Calu3 (cell line): ENCODE measurements at places on chromosomes 12 and 14. TPM values are rescaled to one million over a fixed set of nuclear protein-coding genes. Genes with fewer than 3 reads are reported as not detected.

- DNase-seq: no peak
Observed at GRCh38 chr12:109178532-109178931, 62.1 kb downstream of the ACACB start.

Gene PTPN21
- 10.0 and 10.6 TPM in 2 replicates for total RNA-seq

Gene EXD2
- total RNA-seq: 13.1 and 14.0 TPM in 2 replicates

DNA sequence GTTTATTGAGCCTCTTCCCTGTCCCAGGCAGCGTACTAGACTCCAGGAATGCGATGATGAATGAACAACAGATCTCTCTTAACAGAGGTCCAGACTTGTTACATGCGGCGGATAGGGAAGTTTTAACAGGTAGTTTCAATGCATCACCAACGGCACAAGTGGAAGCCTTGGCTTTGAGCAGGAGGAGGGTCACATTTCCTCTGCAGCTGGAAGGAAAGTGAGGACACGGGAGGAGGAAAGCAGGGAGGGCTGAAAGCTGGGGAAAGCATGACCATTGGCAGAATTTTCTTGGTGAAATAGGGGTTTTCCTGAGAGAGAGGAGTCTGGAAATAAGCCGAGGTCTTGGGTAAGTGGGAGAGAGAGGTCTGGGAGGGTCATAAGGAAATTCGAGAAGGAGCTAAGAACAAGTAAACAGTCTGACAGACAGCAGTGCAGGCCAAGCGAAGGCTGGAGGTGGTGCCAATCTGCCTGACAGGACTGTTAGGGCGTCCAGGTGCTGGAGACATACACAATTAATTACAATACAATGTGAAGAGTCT lies 15.4 kb downstream of the BHLHE41 start:
- no peak for DNase-seq

Gene CEBPE
- not detected in 2 replicates for total RNA-seq

- DNase-seq: no peak
Observed at GRCh38 chr12:18146363-18146762, 56.4 kb upstream of the RERGL start.

DNA sequence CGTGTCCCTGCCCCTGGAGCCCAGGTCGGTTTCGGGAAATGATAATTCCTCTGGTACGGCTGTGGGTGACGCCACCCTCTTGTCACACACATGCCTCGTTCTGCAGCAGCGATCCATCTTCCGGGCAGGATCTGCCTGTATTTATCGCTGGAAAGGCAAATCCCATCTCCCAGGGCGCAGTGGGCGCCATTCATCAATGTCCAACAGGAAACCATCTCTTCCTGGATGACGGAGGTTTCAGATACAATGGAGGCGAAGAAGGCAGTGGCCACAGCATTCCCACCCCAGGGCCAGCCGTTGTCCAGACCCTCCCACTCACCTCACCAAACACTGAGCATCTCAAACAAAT lies 74.2 kb downstream of the NOC4L start:
- DNase-seq: no peak

GRCh38 chr12:132710405-132711079 lies at the start of gene PGAM5:
Gene PGAM5 (plus strand): TSS chr12:132710842. CDS start chr12:132710877, 35 bp downstream.
- peak; percentile 93 for DNase-seq

Gene C14orf132
- 1.3 and 2.6 TPM in 2 replicates for total RNA-seq

- DNase-seq: no peak
Observed at GRCh38 chr12:95085612-95086011, 12.2 kb upstream of the NR2C1 start.

Gene OR6C2
- total RNA-seq: not detected in 2 replicates

- no peak for DNase-seq
Observed at GRCh38 chr12:28603239-28603638, 413.0 kb downstream of the CCDC91 start.

Gene TCP11L2
- total RNA-seq: 30.7 and 37.7 TPM in 2 replicates

DNA sequence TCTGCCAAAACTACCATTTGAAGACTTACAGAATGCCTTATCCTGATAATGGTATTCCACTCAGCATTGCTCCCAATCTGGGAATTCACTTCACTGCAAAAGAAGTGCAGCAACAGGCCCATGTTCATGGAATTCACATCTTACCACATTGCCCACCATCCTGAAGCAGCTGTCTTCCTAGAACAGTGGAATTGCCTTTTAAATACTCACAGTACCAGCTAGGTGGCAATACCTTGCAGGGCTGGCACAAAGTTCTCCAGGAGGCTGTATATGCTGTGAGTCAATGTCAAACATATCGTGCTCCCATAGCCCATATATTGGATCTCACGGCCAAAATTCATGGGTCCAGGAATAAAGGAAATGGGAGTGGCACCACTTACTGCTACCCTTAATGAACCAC lies 83.8 kb upstream of the PLEKHG7 start:
- no peak for DNase-seq

- DNase-seq: no peak
Observed at GRCh38 chr14:99634443-99634842, 10.5 kb upstream of the HHIPL1 start.

- no peak for DNase-seq
Observed at GRCh38 chr12:69685810-69686209, 13.3 kb downstream of the BEST3 start.

Gene SRRM4
- total RNA-seq: not detected in 2 replicates

DNA sequence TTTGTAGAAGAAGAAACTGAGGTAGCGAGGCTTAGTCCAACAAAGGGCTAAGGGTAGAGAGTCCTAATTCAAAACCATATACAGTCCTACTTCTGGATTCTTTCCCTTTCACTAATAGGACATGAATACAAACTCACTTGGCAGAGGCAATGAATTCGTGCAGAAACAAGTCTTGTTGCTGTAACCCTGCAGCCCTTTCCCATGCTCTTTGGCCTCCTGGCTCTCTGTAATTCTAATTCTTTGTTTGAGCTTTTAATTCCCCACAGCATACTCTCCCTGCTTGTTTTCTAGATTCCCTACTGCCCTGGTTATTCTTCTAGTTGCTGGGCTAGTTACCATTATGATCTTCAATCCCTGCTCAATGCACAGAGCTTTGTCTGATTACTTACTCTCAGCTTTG lies 381.4 kb downstream of the ETNK1 start:
- DNase-seq: no peak

DNA sequence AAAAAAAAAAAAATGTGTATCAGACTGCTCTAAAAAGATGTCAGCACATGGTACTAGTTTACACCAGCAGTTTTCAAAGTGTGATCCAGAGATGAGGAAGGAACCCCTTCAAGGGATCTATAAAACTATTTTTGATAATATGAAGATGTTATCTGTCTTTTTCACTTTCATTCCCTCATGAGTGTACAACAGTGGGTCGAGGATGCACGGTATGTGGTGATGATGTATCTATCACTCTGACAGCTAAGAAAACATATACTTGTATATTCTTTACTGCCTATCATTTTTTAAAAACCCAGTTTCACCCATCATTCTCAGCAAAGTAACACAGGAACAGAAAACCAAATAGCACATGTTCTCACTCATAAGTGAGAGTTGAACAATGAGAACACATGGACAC lies 12.4 kb downstream of the DUSP16 start:
- no peak for DNase-seq

Gene NKX2-1
- total RNA-seq: not detected in 2 replicates

DNA sequence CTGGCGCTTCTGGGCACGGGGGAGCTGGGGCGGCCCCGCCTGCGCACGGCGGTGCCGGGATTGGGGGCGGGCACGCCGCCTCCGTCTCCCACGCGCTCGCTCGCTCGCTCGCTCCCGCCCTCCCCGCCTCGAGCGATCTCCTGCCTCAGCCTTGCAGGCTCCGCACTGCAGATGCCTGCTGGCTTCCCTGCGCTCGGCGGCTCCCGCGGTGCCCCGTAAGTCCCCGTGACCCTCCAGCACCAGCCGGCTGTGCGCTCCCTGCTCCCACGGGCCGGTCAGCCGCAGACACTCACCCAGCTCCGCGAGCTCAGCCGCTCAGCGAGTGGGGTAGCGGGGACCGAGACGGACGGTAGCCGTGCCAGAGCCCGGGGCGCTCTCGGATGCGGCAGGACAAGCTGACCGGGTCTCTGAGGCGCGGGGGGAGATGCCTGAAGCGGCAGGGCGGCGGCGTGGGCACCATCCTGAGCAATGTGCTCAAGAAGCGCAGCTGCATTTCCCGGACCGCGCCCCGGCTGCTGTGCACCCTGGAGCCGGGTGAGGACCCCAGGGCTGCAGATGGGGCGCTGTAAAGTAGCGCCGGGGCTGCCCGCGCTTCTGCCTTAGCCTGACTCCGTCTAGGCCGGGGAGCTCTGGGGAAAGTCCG lies at the start of gene TBC1D30:
Gene TBC1D30, plus strand, starts transcription at position 148 of the 643 bp plus-strand sequence. Its CDS starts 233 bp downstream, at position 381.
- peak; percentile 53 for DNase-seq

DNA sequence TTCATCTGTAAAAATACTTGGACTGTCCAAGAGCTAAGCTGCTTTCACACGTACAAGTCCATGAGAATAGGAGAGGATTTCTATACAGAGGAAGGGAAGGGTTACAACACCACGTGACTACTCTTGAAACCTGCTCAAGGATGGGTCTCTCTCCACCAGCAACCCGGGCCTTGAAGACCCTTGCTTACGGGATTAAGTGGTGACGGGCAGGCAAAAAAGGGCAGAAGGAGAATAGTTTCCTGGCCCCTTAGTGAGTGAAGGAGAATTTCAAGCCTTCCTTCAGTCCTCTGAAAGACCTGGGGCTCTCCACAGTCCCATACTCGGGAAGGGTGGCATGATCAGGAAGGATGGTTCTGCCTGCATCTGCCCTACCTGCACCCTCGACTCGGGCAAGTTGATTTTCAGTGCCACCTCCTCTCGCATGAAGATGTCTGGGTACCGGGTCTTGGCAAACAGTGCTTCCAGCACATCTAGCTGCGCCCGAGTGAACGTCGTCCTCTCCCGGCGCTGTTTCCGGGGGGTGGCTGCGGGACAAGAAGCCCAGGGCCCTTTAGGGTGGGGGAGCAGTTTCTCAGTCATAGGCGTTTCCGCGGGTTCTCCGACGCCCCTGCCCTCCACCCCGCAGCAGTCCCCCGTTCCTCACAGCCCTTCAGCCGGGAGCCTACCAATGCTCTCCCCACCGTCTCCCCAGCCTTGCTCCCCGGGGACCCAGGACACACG lies 6.3 kb downstream of the OTX2 start:
- DNase-seq: no peak
